ENCODE measurements at places on chromosomes 3 and 15.

GRCh38 chr3:194548346-194549321 is 61.8 kb upstream of the ATP13A3 start:
- DNase-seq, result no peak

- no peak for DNase-seq
Measured at GRCh38 chr15:40427188-40427587, 13.6 kb upstream of the BAHD1 start.

- no peak for DNase-seq
Measured at GRCh38 chr3:82643948-82644347, 882.5 kb upstream of the GBE1 start.

DNA sequence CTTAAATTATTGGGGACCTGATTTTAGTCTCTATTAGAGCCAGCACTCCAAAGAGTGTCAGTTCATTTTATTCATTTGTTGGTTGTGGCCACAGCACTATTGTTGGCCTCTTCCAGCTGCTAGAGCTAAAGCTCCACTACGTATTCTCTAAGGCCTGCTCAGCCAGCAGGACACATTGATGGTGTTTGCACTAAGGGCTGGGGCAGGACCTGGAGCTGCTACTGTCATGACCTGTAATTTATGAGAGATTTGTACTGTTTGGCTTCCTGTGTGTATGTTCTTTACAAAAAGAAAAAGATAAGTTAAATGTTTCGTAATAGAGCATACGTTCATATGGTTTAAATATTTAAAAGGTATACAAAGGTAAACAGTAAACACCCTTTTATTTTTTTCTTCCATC is 8.1 kb downstream of the GFM1 start:
- DNase-seq, result no peak

DNA sequence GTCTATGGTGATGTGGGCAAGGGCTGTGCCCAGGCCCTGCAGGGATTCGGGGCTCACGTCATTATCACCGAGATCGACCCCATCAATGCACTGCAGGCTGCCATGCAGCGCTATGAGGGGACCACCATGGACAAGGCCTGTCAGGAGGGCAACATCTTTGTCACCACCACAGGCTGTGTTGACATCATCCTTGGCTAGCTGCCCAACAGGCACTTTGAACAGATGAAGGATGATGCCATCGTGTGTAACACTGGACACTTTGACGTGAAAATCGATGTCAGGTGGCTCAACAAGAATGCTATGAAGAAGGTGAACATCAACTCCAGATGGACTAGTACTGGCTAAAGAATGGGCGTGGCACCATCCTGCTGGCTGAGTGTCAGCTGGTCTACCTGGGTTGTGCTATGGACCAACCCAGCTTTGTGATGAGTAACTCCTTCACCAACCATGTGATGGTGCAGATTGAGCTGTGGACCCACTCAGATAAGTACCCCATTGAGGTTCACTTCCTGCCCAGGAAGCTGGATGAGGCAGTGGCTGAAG is 6.1 kb upstream of the USP8 start:
- no peak for DNase-seq

GRCh38 chr15:100531204-100531603 is 2.5 kb upstream of the CERS3 start:
- DNase-seq, result no peak

All from H54 (cell line).